ENCODE measurements at places on chromosomes 7 and 10. TPM values are rescaled to one million over a fixed set of nuclear protein-coding genes. Genes with fewer than 3 reads are reported as not detected.

CASP2 gene
- 35.3 TPM for total RNA-seq

TECPR1 gene
- 11.4 TPM for total RNA-seq

HACD1 gene
- total RNA-seq, result 30.8 TPM

OIT3 gene
- total RNA-seq, result not detected

FKBP9 gene
- total RNA-seq, result 9.9 TPM

WDR86 gene
- total RNA-seq, result 15.8 TPM

PTPRZ1 gene
- total RNA-seq, result 135 TPM

SLC18A2 gene
- 6.7 TPM for total RNA-seq

DNA sequence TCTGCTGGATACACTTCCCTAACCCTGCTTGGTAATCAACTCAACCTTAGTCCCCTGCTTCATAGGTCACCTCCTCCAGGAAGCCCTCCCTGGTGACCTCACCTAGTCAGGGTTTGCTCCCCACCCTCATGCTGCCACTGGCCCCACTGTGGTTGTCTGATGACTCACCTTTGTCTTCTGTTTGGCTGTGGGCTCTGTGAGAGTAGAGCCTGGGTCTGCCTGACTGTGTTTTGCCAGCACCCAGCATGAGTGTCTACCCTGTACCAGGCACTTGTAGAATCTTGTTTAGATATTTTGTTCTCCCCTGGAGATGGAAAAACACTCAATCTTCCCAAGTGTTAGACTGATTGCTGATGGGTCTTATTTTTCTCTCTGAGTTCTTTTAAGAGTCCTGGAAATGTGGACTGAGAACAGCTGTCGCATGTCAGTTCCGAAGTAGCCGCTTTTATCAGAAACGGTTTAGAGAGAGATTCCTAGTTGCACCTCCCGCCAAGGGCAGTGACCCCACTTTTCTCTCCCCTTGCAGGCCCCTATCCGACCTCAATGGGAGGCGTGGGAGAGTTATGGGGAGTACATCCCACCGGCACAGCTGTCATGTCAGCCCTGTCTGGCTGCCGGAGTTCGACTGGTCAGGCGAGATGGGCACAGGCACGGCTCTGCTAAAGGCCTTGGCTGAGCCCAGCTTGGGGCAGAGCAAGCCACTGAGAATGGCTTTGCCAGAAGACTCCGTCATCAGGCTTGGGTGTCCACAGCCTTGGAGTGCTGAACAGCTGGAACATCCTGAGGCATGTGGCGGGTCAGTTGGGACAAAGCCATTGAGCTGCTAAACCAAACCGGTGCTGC is 134.3 kb downstream of the GRK5 start:
- DNase-seq, result no peak

DNA sequence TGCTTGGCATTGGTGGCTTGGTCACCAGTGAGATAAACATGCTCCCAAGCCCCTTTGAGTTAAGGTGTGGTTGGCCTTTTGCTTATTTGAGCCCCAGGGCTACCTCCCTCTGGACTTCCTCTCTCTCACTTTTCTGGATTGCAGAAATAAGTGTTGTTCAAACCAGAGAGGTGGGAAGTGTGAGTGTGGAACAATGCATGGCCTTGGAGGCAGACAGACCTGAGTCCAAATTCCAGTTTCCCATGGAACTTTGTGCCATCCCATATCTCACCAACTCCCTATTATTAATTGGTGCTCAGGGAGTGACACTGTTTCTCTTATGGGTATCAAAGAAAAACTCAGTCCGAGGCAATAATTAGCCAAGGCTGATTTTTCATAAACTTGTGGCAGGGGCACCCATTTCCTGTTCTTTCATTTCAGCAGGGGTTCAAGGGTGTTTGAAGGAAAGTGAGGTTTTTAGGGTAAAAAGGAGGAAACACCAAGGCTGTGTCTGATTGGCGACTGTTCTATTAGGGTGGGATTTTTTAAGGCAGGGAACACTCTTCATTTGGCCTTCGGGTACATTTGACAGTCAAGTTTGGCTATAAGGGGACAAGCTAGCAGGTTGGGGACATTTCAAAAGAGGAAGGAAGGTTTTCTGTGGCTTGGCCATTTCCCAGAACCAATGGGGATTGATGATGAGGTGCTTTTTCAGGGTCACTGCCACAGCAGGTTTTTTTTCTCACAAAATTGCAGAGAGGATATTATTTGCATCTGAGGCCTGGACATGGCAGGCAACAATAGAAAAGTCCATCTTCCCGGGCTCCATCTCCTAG is 148.8 kb upstream of the NPY start:
- no peak for DNase-seq

DNA sequence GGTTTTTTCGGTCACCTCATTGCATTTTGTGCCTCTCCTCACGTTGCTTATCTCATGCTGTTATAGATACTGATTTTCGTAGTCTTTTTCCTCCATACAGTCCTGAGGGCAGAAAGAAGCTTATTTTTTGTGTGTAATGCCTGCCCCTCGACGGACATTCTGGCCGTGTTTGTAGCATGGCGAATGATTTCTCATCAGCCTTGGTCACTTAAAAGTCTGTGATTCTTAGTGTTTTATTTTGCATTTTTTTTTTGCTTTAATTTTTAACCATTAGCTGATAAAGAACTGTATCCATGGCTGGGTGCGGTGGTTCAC is 469 bp upstream of the NOC3L start:
- no peak for DNase-seq

- DNase-seq, result no peak
Measured at GRCh38 chr7:128911423-128912031, 1.0 kb upstream of the KCP start.

GRCh38 chr7:30012757-30013156 is 13.7 kb downstream of the FKBP14 start:
- DNase-seq, result no peak

DNA sequence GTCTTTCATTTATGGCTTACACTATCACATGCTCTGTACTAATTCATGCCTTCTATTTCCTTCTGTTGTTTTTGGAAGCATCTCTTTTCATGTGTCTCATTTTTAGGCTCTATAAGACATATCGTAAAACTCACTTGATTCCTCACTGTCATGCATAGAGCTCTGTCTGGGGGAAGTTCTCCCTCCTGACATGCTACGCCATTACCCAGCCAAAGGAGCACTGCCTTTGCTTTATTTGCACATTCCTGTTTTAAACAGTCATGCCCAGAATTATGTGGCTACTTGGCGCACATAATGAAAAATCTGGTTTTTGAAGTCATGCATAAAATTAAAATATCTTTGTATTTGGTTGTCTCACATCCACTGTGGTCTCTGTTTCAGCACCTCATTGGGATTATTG is 17.6 kb upstream of the AKR1C3 start:
- DNase-seq, result no peak

Data from H1 (cell line).